Activated T-cell treated with anti-CD3 and anti-CD28 coated beads, Interleukin-2, amount 50 U/mL, for 48 hours (primary cell): ENCODE measurements at places on chromosomes 1 and 21.

GRCh38 chr1:53111073-53111556, 31.3 kb downstream of the SLC1A7 start:
- peak; percentile 40 for DNase-seq

- DNase-seq, result no peak
Observed at GRCh38 chr1:212699625-212700222, at the start of gene BATF3. Gene BATF3 (minus strand): TSS chr1:212699840. CDS start chr1:212699762, 78 bp downstream.

- no peak for DNase-seq
Observed at GRCh38 chr1:243341074-243341473, 85.2 kb downstream of the SDCCAG8 start.

GRCh38 chr1:158150523-158150922, 30.2 kb upstream of the CD1D start:
- DNase-seq, result no peak

DNA sequence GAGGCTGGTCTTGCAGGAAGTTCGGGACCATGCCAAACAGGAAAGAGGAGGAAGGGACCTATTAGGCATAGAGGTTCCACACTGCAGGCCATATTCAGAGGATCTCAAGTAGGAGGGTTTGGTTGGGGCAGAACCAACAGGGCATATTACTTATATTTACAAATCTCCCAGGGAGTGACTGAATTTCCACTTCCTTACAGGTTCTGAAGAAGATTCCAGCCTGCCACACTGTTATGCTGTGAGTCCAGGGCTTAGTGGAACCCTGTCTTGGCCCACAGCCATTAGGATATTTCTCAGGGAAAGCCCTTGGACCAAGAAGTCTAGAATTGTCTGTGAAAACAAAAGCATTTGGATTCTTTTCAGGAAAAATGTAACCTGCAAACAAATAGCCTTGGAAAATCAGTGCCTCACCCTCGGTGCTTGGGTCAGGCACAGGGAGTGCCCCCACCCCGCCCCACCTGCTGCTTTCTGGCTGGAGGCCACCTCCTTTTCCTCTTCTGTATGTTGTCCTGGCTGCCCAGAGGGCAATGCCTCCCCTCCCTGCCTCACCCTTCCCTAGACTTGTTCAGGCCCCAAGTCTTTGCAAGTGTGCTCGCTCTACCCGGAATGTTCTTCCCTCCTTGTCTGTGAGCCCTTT, 41.0 kb upstream of the JUN start:
- no peak for DNase-seq

DNA sequence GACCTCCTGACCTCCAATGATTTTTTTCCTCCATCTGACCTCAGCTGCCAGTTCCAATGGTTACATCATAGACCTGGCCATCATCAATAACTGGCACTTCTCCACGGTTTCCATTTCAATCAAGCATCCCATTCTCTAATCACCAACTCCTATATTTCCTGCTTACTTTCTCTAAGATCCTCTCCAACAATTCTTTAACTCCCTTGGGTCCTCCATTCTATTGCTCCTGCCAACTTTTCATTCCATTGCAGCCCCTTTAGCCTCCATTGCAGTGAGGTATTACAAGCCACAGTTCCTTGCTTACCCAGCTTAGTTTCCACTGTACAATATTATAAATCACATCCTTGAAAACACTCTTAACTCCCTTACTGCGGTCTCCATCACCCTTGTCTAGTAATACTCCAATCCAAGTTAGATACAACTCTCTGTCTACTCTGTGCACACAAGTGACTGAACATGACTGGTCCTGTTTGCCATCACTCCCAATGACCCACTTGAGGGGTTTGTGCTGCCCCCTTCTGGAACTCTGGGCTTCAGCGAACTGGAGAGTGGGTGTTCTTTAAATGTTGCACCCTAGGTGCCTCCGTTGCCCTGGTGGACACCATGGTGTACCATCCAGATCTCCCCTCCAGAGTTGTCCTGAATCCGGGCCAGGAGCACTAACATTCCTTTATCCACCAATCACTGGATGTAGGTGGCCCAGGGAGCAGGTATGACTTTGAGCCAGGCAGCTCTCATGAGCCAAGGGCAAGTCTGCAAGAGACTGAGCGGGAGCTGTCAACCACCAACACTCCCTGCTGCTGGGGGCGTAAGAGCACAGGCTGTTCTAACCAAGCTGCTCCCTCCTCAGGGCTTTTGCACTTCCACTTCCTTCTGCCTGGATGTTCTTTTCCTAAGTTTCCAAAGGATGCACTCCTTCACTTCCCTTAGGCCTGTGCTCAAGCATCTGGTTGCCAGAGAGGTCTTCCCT, 3.7 kb upstream of the FNDC7 start:
- DNase-seq, result peak; percentile 73

DNA sequence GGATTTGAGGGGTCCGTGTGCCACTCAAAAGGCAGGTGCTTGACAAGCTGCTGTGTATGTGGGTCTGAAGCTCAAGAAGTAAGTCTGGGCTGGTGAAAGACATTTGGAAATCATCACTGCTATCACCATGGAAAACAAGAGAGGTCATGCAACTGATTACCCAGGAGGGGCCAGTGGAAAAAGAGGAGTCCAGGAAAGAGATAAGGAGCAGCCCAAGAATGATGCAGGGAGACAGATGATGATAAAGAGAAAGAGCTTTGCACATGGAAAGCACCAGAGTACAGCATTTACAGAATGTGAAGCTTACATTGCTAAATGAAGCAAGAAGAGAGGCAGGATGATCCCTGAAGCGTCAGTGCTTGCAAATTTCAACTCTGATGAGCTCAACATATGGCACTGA, 203.2 kb downstream of the SETD4 start:
- DNase-seq, result no peak

DNA sequence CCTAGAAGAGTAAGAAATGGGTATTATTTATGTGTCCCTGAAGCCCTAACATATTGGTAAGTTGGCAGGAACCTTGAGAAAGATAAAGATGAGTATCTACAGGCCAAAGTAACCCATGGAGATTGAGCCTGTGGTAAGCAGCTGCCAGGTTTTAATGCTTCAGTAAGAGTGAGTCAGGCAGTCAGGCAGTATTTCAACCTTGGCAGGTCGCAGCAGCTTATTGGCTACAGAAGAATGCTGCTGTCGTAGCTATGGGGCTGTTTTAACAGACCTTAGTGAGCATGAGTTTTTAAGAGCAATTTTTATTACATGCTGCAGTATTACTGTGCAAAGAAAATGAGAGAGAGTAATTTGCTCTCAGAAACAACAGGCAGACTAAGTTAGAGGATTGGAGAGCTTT, 10.3 kb upstream of the SLC30A10 start:
- DNase-seq, result no peak

GRCh38 chr1:169160845-169161495, 54.5 kb downstream of the ATP1B1 start:
- DNase-seq, result no peak

DNA sequence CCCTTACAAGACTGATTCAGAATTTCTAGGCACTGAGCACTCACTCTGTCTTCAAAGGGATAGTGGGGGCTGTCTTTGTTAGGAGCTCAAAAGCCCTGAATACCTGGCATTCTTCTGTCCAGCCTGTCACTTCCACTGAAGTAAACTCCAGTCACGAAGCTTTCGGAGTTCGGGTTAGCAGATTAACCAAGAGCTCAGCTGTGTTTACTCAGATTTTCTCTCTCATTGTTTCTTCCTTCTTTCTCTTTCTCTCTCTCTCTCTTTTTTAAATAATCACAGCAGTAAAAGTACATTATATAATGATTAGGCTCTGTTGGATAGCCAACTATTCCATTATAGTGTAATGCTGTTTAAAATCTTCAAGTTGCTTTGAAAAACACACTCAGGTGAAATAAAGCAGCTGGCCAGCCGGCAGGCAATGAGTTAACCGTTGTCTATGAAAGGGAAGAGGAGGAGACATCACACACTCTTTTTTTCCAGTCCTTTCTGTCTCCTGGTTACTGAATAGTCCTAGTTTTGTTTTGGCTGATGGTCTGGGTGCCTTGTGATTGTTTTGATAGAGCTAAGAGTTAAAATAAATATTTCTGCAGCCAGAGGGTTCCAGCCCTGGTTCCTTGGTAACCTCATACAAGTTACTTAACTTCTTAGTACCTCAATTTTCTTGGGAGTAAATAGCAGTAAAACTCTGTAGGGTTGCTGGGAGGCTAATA, 89.8 kb downstream of the ADSS2 start:
- DNase-seq, result no peak

DNA sequence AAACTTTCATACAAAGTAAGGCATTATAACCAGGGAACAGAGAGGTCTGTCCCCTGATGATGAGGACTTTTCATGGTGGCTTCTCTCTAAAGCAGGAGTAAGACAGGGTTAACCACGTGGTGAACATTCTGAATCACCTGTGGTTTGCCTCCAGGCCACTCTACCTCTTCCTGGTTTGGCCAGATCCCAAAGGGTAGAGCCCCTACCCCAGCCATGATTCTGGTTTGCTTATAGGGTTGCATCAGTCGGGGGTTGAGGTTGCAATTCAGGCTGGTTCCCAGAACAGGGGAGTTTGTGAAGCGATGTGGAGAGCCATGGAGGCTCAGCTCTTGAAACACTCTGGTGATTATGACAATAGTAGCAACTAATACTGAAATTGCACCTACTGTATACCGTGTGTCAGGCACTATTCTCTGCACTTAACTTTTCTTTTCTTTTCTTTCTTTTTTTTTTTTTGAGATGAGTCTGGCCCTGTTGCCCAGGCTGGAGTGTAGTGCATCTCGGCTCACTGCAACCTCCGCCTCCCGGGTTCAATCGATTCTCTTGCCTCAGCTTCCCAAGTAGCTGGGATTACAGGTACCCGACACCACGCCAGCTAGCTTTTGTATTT, 8.3 kb downstream of the CNR2 start:
- DNase-seq, result peak; percentile 73

GRCh38 chr1:168572633-168573032, 3.8 kb upstream of the XCL1 start:
- no peak for DNase-seq

- no peak for DNase-seq
Observed at GRCh38 chr1:31591425-31592093, 15.2 kb downstream of the TINAGL1 start.

- no peak for DNase-seq
Observed at GRCh38 chr1:205191622-205192021, 19.9 kb downstream of the DSTYK start.

GRCh38 chr1:41380979-41381691, 19.9 kb downstream of the FOXO6 start:
- peak; percentile 26 for DNase-seq

DNA sequence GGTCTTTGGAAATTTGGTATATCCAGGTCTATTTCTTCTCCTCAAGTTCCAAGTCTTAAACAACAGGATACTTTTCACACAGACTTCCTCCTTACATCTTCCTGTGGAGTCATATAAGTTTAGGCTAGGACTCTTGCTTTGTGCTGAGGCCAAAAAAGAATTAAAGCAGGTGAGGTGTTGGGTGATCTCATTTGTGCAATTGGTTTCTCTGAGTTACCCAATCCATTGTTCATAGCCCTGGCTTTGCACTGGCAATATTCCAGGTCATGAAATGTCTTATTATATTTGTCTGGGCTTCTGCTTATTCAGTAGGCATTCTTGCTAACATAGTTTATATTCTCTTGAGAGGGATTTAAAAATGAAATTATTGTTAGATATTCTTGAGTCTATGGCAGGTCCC, 14.1 kb upstream of the KIAA0040 start:
- no peak for DNase-seq

- no peak for DNase-seq
Observed at GRCh38 chr1:54927472-54928240, 40.7 kb upstream of the DHCR24 start.

- DNase-seq, result peak; percentile 84
Observed at GRCh38 chr1:22039594-22040285, 12.8 kb upstream of the CDC42 start.

DNA sequence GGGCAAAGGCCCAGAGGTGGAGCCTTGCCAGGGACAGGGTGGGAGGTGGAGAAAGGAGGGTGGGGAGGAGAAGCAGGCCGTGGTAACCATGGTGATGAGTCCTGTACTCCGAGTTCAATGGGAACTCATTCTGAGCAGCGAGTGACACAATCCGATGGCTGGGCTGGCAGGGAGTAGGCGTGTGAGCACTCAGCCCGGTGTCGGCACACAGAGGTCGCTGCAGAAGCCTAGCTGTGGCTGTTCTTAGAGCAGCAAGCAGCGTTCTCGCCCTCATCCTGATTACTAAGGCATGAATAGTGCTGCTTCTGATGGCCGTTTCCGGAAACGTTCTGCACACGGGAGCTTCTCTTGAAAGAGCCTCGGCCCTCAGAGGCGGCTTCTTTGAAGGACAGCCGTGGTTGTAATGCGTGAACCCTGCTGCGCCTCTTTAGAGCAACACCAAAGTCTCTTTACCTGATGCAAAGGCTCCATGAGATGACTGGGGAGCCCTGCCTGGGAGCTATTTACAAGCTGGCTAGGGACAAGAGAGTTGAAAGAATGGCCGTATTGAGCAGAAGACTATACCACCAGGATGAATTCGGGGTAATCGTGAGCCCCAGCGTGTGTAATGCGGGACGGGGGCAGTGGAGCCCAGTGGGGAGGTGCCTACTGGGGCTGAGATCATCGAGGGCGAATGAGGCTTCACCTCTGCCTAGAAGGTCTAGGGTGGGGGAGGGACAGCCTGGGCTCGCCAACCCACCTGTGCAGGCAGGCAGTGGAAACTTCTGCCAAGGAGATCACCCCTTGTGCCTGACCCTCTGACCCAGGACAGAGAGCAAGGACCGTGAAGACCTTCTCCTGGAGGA, 72.8 kb upstream of the PAX7 start:
- DNase-seq, result peak; percentile 40

GRCh38 chr1:232283864-232284263, 346.1 kb downstream of the SIPA1L2 start:
- no peak for DNase-seq

GRCh38 chr1:234702342-234703000, 92.5 kb upstream of the IRF2BP2 start:
- DNase-seq, result no peak

- DNase-seq, result no peak
Observed at GRCh38 chr1:242100921-242101320, 102.0 kb upstream of the MAP1LC3C start.

DNA sequence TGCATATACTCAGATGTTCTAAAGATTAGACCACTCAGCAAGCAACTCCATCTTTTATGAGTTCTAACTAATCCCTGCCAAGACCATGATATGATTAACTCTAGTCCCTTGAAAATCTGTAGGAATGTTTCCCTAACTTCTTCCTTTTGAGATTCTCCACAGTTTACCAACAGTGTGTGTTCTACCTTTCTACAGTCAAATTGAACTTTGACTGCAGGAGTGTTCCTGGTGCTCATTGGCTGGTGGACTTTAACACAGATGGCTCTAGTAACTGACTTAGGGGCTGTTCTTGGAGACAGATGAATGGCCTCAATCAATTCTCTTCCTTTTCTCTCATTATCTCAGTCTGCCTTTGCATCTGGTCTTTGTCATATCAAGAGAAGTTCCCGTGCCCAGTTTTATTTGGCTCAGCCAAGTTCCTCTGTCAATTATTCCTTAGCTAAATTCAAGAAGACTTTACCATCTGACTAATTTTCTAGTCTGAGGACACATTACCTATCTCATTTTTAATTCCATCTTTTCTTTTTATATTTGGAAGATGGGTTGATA, 643.9 kb upstream of the CAMK1G start:
- no peak for DNase-seq

- peak; percentile 63 for DNase-seq
Observed at GRCh38 chr1:200880212-200880611, 7.4 kb downstream of the GPR25 start.

GRCh38 chr1:107952989-107953388, 12.0 kb downstream of the VAV3 start:
- DNase-seq, result no peak
